ENCODE measurements at places on chromosomes 16 and 17.
A peak's percentile ranks its signal among the peaks of the same experiment; 100 is the strongest.

GRCh38 chr17:55870044-55870443, 119.2 kb downstream of the PCTP start:
- DNase-seq, result no peak

- DNase-seq, result no peak
Measured at GRCh38 chr17:62898239-62898864, 67.7 kb upstream of the TANC2 start.

- DNase-seq, result no peak
Measured at GRCh38 chr16:80883159-80883642, 78.8 kb upstream of the CDYL2 start.

DNA sequence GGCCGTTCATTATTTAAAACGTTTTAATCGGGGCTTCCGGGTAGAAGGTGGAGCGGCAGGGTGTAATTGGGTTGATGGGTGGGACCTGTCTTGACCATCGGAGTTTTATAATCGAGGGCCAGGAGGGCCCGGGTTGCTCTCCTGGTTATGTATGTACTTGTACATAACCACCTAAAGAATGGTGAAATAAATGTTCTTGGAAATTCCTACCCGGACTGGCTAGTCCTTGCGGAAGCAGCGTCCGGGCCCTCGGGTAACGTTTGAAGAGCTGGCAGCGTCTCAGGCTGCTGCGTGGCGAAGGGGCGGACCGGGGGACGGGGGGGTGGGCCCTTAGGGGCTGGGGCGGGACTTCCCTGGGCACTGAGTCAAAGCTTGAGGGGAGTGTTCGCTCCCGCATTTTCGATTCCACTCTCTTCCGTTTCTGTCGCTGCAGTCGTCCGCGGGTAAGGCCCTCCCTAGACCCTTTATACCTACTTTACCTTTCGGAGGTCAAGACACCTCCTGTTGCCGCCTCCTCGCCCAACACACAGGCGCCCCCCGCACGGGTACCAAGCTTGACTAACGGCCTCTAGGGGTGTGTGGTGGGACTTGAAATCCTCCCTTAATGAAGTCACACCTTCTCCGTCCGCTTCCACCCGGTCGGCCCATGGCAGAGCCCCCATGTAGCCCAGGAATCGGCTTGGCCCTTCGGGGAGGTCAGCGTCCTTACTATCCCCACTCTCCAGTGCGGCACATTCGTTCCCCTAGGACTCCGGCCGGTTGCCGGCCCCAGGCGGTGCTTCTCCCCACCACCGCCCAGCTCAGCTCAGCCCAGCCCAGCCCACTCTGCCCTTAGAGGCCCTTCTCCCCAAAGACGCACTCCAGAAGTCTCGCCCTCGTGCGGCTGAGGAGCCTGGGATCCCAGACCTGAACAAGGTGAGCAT, at the start of gene TMEM106A:
TMEM106A (plus strand) TSS at position 396 of the 923 bp plus-strand sequence. CDS start 1,167 bp downstream, outside the sequence.
- DNase-seq, result no peak

- peak; percentile 68 for DNase-seq
Measured at GRCh38 chr16:30927789-30928378, 4.5 kb downstream of the FBXL19 start.

GRCh38 chr16:27748868-27749546, 199.1 kb downstream of the KATNIP start:
- no peak for DNase-seq

DNA sequence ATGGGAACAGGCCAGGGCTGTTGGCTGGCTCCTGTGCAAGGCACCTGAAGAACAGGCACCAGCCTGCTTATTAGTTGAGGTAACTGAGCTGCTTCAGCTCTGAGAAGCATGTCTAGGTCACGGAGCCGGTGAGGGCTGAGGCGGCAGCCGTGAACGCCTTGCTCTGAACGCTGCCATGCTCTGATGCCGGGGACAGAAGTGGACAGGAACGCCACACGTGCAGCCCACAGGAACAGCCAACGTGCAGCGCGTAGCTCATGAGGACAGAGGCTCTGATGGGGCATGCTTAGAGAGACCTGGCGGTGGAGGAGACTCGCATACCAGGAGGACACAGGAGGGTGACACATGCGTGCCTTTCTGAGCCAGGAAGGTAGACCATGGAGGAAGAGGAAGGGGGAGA, 25.6 kb downstream of the USP22 start:
- no peak for DNase-seq

All from NCI-H1092 (cell line).